ENCODE measurements at places on chromosomes 4 and X. TPM values are rescaled to one million over a fixed set of nuclear protein-coding genes. Genes with fewer than 3 reads are reported as not detected.
A peak's percentile ranks its signal among the peaks of the same experiment; 100 is the strongest.

GRCh38 chr4:185681604-185682003 lies 130.4 kb downstream of the SORBS2 start:
- no peak for DNase-seq

GRCh38 chrX:39855748-39856129 lies 242.0 kb downstream of the BCOR start:
- DNase-seq, result no peak

GRCh38 chr4:7425591-7426468 lies 8.9 kb downstream of the PSAPL1 start:
- peak; percentile 86 for DNase-seq

DNA sequence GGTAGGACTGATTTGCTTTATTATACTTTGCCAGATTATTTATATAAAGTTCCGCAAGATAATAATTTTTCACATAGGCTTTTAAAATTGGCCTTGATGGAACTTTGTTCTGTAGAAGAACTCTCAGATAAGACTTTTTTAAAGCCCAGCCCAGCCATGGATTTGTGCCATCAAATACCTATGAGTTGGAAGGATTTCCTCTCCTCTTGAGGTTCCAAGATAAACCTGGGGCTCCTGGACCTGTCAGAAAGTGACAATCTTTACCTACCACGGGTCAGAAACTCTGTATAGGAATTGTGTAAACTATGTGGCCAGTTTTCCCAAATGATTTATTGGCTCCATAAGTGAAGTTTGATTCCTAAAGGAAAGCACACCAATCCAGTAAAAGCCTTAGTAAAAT lies 271.9 kb upstream of the GRID2 start:
- DNase-seq, result no peak

DNA sequence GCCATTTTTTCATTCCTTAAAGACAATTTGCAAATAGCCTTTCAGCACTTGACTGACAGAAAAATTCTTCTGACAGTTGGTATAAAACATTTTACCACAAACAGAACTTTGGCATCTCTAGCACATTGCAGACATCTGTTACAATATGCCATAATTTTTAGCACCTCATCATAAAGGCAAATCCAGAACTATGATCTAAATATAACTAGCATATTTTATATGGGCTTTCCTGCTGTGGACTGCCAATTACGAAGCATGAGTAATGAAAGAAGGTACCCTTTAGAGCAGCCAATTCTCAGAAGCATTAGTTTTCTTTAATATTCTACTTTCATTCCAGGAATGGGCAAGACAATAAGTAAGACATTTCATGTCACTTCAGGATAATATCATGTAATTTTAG lies 647.4 kb upstream of the GALNT7 start:
- no peak for DNase-seq

GRCh38 chr4:41406113-41406516 lies 131.8 kb upstream of the LIMCH1 start:
- DNase-seq, result no peak

- no peak for DNase-seq
These were observed 345.5 kb downstream of the GRXCR1 start for GRCh38 chr4:43238008-43238407.

- no peak for DNase-seq
These were observed 111.9 kb upstream of the TMEM164 start for GRCh38 chrX:109890910-109891502.

DNA sequence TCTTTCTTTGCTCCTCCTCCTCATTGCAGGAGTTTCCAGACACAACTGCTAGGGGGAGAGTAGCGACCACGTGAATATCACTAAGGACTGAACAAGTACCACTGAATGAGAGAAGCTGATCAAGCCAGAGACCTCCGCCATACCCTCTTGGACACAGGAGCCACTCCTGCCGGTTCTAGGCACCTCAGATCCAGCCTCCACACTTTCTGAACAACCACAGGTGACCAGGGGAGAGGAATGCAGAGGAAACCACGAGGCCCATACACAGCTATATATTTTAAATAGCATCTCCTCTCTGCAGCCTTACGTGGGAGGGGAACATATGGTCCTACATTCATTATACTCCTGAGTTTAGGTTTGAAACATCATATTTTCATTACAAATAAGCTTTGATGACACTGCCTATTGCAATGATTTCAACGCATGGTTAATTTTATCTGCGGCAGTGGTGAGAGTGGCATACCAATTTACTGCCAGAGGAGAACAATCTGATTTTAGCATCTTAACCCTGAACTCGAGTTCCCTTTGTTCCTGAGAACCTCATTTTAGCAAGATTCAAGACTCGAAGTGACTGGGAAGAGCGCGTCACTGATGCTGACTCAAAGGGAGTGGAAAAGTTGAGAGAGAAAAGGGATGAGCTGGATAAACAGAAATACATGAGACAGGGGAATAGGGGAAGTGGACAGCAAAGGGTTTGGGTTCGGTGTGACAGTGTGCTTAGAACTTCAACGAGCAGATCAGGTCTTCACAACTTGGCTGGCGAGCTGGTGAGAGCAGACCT lies 231.7 kb upstream of the PPARGC1A start:
- no peak for DNase-seq

- no peak for DNase-seq
These were observed 70.8 kb downstream of the PPARGC1A start for GRCh38 chr4:23819041-23819511.

- DNase-seq, result no peak
These were observed 1676.1 kb upstream of the TENM3 start for GRCh38 chr4:180567080-180567479.

- no peak for DNase-seq
These were observed 49.8 kb downstream of the TMEM144 start for GRCh38 chr4:158259955-158260575.

DNA sequence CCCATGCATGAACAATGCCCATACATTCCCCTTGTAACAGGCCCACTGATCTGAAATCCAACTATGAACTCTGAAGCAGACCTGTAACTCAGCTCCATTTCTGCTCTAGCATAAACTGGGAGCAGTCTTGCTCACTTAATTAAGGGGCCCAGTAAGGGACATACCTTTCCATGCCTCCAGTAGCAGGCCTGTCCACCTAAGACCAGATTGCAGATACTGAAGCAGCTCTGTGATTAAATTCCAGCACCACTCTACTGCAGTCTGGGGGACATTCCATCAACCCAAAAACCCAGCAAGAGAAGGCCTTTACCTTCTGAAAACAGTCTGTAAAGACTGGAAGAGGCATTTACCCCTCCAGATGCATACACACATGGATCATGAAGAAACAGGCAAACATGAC lies 162.0 kb upstream of the NEIL3 start:
- no peak for DNase-seq

- no peak for DNase-seq
These were observed 90.7 kb downstream of the GEMIN8 start for GRCh38 chrX:13938829-13939530.

GRCh38 chrX:1658071-1658491 lies 43.2 kb downstream of the ASMT start:
- no peak for DNase-seq

DNA sequence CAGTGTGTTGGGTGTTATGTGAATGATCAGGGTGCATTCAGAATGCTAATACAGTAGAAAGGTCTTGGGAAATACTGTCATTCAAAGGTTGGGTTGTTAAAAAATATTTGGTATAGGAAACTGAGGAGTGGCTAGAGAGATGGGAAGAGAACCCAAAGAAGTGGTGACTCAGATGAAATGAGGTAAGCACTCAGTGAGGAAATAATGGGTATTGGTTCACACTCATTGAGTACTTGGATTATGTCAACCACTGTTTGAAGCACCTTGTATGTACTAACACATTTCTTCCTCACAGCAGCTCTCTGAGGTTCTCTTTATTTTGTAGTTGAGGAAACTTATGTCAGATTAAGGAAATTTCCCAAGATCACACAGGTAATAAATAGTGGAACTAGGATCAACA lies 40.8 kb upstream of the NUDT6 start:
- no peak for DNase-seq

- DNase-seq, result no peak
These were observed 142.9 kb downstream of the TMEM164 start for GRCh38 chrX:110145854-110146253.

DNA sequence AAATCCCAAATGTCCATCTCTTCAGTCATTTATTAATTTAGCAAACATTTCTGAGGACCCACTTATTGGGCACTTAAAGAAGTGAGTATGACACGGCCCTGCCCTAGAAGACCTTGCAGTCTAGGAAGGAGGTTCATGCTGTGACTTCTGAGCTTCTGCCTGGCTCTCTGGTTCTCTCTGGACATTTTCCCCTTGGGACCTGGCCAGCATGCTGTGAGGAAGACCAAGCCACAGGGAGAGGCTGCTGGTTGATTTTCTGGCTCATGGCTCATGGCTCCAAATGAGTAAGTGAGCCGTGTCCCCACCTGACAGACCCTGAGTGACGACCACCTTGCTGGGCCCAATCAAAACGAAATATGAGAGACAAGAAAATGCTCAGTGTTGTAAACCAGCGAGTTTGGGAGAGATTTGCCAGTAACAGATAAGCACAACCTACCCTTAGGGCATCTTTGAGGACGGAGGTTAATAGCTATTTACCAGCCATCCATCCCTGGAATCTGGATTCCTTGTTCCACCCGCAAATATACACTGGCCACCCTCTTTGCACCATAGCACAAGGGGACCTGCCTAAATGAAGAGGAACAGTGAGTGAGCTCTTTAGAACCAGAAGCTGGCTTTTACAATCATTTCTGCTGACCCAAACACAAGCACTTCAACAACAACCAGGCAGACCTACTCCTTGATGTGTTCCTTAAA lies 876 bp downstream of the MPP1 start:
- DNase-seq, result no peak

DNA sequence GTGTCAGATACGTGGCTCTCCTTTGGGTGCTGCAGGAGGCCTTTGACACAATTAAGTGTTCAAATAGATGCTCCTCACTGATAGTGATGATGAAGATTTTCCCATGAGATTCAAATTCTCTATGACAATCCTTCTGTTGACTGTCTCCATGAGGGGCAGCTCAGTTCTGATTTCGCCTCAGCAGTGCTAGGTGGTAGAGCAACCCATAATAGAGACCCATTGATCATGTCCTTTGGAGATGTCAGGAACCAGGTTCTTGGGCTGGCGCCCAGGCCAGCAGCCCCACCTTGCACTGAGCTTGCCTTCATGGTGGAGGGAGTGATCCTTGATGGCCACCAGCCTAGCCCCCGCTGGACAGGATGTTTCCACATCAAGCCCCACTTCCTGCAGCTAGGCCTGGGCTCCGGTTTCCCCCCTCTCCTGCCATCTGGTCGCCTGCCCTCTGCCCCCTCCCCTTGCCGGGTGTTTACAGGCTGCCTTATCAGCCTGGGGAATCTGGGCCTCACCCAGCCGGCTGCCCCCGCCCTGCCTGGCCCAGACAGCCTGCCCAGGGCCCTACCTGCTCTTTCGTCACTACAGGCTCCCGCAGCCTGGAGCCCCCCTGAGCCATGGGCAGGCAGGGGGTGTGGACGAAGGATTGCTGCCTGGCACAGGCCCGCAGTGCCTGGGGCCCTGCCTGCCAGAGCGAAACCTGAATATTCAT lies 12.6 kb downstream of the ELF4 start:
- DNase-seq, result no peak

DNA sequence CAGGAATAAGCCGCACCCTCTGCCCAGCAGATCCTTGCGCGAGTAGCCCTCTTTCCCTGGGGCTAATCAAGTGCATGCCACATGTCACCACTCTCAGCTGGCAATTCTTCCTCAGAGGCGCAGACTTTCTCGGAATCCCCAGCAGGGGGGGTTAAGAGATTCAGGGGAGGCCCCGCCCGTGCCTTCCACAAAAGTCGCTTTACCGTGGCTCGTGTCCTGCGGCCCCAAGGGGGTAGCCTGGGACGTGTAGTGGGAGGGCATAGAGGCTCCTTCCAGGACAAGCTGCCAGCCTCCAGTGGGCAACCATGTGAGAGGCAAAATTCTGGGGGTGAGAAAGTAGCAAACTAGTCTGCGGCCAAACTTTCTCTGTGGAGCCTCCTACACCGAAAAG lies 652 bp downstream of the SRPX start:
- DNase-seq, result no peak

DNA sequence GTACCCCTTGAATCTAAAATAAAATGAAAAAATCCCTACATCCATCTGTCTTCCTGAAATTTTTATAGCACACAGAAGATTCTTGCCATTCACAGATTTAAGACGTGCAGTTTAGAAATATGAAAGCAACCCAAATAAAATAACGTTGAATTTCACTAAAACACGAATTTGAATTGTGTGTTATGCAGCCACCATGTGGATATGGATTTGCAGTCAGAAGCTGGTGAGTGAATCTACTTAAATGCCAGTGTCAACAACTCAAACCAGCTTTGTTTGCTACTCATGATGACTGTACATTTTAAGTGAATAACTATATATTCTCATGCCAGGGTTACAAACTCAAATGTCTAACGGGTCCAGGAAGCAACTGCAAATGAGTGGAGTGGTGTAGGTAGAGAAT lies 173.0 kb upstream of the HAND2 start:
- no peak for DNase-seq

DNA sequence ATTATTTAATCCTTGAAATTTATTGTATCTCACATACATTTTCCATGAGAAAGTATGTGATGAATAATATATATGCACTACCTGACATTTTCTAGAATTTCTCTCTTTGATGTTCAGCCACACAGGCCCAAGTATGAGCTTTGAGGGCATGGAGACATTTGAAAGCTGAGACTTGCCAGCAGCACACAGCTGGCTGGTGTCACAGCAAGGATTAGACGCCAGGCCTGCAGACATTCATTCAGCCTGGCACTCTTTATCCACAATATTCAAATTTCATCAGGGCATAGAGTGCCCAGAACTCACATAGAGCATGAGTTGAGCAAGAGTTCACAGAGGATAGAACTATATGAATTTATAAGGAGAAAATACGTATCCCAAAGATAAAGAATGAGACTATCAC lies 74.0 kb downstream of the GRIA2 start:
- no peak for DNase-seq

DNA sequence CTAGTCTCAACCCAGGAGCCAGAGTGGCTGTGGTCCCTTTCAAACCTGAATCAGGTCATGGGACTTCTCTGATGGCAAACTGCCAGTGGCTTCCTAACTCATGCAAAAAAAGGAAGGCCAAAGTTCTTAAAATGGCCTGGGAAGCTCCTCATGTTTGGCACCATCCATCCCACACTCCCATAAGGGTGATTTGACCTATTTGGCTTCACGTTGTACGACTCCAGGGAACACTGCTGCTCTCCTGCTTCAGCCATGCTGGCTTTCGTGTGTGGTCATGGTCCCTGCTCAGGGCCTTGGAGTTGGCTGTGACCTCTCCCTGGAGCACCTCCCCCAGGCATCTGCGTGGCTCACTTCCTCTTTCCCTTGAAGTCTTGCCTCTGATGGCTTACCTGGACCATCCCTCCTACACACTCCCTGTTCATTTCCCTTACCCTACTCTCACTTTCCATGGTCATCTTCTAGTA lies 12.8 kb upstream of the TMSB4X start:
- DNase-seq, result no peak

GRCh38 chr4:126269106-126269505 lies 954.4 kb downstream of the FAT4 start:
- no peak for DNase-seq

MAGEC2 gene
- not detected for total RNA-seq

HS3ST1 gene
- total RNA-seq, result 4.2 TPM

MAGEA11 gene
- total RNA-seq, result not detected

MAGEA2 gene
- total RNA-seq, result not detected

MAGT1 gene
- 56.5 TPM for total RNA-seq

LONRF3 gene
- total RNA-seq, result 13.1 TPM

SMR3B gene
- not detected for total RNA-seq

GPC4 gene
- 9.5 TPM for total RNA-seq

GIMD1 gene
- total RNA-seq, result not detected

PPEF2 gene
- total RNA-seq, result not detected

Measured in mesenteric fat pad (tissue), 1 donor.